ENCODE measurements at places on chromosomes 4 and X. TPM values are rescaled to one million over a fixed set of nuclear protein-coding genes. Genes with fewer than 3 reads are reported as not detected.

DNA sequence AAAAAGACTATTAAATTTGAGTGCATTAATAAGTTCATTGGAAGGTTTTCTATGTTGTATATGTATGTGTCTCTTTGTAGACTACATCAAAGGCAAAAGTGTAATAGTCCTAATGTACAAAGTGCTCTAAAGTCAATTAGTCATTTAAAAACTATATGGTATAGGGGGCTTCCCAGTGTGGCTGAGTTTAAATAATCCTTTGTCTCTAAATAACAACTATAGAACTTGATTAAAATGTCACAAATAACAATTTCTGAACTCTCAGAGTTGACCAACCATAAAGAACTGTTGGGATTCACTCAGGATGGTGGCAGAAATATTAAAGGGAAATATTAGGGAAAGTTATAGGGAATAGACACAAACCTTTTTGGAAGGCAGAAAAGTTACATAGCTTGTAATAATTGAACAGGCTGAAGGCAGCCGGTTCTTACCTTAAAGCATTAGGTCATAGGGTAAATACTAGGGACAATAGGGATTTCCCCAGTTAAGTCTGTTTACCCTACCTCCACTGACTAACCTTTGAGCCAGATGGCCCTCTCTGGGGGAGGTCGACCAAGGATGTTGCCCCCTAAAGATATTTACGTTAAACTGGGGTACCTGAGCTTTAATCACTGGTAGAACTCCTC, 1054.2 kb downstream of the ARAP2 start:
- no peaks in the 10 kb centered on the region for H3K4me1 ChIP-seq
- no peak overlapping the region for H3K27ac ChIP-seq
- no peak overlapping the region for H3K4me3 ChIP-seq
- peak; percentile 17 for DNase-seq

- H3K4me3 ChIP-seq, result no peak overlapping the region
- H3K27ac ChIP-seq, result no peak overlapping the region
- H3K27me3 ChIP-seq, result no peaks in the 10 kb centered on the region
- DNase-seq, result no peak
- H3K36me3 ChIP-seq, result no peaks in the 10 kb centered on the region
Measured at GRCh38 chr4:148515248-148515647, 73.0 kb upstream of the NR3C2 start.

DNA sequence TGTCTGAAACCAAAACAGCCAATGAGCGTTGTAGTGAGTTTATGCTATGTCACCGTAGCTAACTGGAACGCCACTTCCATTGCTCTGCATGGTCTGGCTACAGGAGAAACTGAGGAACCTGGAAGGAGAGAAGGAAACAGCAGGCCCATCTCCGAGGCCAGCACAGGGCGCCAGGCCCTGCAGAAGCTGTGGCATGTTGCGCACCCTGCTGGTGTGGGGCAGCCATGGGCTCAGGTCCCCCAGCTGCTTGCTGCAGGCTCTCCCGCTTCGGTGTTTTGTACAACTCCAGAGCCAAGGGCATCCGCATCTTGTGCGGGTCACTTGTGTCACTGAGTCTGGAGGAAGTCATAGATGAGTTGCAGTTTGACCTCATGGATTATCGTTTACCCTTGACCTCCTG, 89.2 kb downstream of the AFAP1 start:
- H3K27me3 ChIP-seq, result no peaks in the 10 kb centered on the region
- 0 out of 2 replicates have a peak, but pooled peaks cover 2% of the 10 kb centered on the region for H3K4me1 ChIP-seq
- H3K27ac ChIP-seq, result 0 out of 2 replicates have a peak overlapping the region, but pooled peaks have one; percentile 14
- no peaks in the 10 kb centered on the region for H3K36me3 ChIP-seq
- H3K4me3 ChIP-seq, result no peak overlapping the region
- DNase-seq, result peak; percentile 55

- H3K36me3 ChIP-seq, result no peaks in the 10 kb centered on the region
- no peak for DNase-seq
- no peak overlapping the region for H3K27ac ChIP-seq
- peaks cover 10% of the 10 kb centered on the region for H3K4me1 ChIP-seq
- H3K27me3 ChIP-seq, result no peaks in the 10 kb centered on the region
Measured at GRCh38 chr4:27062256-27062655, 201.6 kb downstream of the STIM2 start.

Gene IL15
- total RNA-seq, result 2.7 TPM

DNA sequence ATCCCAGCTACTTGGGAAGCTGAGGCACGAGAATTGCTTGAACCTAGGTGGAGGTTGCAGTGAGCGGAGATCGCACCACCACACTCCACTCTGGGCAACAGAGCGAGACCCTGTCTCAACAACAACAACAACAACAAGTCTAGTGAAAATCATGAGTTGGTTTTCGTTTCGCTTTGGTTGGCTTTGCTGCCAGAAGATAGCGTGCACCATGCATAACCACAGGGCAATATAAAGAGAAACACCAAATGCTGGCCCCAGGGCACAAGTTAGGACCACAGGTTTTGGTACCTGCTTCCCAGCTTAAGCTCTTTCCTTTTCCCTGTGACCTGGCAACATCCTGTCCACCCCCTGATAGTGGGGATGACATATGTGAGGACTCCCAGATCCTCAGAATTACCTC, 21.5 kb upstream of the HMGB3 start:
- no peaks in the 10 kb centered on the region for H3K4me1 ChIP-seq
- H3K27me3 ChIP-seq, result no peaks in the 10 kb centered on the region
- no peaks in the 10 kb centered on the region for H3K36me3 ChIP-seq
- no peak for DNase-seq
- H3K4me3 ChIP-seq, result no peak overlapping the region
- no peak overlapping the region for H3K27ac ChIP-seq

DNA sequence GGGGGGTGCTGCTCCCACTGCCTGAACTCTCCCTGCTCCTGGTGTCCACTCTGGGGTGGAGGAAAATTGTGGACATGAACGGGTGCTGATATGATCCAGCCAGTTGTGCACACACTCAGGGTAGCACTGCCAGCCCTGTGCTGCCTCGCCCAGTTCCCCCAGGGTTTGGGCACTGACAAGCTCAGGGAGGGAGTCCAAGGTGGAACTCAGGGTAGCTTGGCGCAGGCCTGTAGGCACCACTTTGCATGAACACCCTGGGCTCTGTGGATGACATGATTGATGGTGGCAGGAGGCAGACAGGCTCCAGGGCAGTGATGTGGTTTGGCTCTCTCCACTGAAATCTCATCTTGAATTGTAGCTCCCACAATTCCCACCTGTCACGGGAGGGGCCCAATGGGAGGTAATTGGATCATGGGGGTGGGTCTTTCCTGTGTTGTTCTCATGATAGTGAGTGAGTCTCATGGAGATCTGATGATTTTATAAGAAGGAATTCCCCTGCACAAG, 572.0 kb upstream of the PABPC4L start:
- no peaks in the 10 kb centered on the region for H3K4me1 ChIP-seq
- no peaks in the 10 kb centered on the region for H3K27me3 ChIP-seq
- H3K27ac ChIP-seq, result no peak overlapping the region
- peaks cover 2% of the 10 kb centered on the region for H3K36me3 ChIP-seq
- H3K4me3 ChIP-seq, result no peak overlapping the region
